ENCODE measurements at places on chromosomes 1 and 21.

- DNase-seq, result no peak
These were observed 569.3 kb upstream of the NEGR1 start for GRCh38 chr1:72851597-72851996.

DNA sequence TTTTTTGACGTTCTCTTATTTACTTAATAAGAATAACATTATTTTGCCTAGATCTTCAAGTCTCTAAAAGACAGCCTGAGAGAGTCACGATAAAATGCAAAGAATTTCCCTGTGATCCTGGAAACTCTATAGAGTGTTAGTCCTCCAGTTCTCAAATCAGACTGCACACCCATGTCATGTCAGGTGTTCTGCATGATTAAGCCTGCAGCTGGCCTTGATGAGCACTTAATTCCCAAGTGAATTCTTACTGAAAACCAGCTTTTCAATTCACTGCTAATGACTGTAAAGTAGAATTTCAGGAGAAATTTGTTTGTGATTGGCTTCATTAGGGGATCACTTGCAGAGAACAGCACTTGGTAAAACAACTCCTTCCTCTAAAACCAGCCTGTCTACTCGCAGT lies 41.9 kb downstream of the CHML start:
- DNase-seq, result no peak

DNA sequence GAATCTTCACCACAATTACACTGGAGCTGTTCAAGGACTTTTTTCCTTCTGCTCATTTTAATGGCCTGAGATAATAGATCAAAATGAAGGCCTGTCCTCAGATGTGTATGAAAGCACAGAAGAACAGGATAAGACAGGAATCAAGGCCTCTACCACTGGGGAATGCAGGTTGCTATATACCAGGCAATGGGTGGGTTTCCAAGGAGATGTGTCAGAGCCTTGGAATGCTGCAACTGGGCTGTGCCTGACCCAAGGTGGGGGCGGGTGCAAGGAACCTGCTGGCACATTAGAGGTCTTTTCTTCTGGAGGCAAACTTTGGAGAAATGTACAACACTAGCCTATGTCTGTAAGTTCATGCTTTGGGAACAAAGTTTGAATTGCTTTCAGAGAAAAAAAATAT lies 21.7 kb upstream of the LAMC2 start:
- no peak for DNase-seq

GRCh38 chr1:64519901-64520300 lies 50.0 kb downstream of the CACHD1 start:
- DNase-seq, result no peak

DNA sequence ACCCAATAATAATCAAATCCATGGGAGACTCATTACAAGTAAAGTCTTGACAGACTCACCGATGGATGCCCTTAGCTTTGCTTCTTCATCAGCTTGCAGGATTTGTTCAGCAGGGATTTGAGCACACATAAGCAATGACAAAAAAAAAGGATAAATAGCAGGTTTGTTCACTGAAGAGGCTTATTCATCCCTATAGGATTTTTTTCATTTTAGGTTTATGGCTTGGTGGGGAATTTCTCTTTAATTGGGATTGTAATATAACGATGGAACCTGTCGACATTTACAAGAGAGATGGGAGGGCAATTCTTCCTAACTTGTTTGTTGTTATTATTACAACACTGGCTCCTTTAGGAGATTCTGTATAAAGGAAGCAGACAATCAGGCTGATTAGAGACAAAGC lies 649.1 kb upstream of the PLXNA2 start:
- no peak for DNase-seq

GRCh38 chr1:67860776-67861175 lies 27.5 kb upstream of the GNG12 start:
- DNase-seq, result no peak

GRCh38 chr1:150596095-150596892 lies 16.9 kb upstream of the MCL1 start:
- peak; percentile 4 for DNase-seq

DNA sequence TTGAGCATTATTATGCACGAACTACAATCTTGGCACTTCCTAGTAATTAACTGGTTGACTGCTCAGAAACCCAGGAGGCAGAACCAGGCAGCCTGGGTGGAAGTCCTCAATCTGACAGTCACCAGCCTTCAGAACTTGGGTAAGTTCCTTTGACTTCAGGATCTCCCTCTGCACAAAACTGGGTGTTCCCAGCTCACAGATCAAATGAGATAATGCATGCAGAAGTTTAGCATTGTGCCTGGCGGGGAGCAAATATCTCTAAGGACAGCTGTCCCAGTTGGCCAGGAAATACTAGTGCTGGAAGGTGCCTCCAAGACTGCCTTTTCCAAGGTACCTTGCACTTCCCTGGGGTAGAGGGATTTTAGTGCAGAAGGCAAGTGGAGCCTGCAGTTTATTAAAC lies 294.8 kb downstream of the PCP4 start:
- no peak for DNase-seq

- peak; percentile 16 for DNase-seq
These were observed 26.9 kb downstream of the OR6Y1 start for GRCh38 chr1:158527190-158527815.

GRCh38 chr1:29906927-29907326 lies 670.6 kb downstream of the PTPRU start:
- DNase-seq, result no peak

DNA sequence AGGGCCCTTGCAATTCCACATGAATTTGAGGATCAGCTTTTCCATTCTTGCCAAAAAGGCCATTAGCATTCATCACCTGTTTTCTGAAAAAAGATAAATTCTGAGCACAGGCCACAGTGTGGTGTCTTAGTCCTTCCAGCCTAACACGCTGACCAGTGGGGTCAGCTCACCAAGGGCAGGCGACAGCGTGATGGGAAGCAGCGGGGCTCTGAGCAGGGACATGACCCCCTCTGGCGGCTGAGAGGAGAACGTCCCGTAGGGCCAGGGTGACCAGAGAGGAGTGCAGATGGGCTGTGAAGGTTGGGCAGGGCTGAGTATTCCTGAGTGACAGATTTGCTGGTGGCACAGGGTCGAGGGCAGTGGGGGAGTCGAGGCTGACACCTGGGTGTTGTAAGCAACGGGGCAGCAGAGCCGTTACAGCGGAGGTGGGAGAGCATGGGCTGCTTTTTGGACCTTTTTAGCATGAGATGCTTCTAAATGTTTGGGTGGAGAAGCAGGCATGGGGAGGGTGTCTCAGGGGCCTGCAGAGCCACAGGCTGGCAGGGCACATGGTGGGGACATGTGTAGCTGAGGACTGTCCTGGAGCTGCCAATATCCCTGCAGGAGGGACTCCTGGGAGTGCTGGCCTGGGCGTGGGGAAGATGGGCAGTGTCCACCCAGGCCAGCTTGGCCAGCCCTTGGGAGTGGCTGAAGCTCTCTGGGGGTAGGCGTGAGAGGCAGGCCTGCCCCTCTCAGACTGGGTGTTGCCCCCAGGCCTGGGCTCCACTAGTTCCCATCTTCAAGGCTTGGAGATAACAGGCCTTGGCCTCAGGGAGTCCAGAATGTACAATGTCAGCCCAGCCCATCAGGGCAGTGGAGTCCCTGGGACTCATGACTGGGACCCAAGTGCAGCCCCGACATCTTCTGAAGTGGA lies 8.6 kb upstream of the CALML6 start:
- DNase-seq, result peak; percentile 76

DNA sequence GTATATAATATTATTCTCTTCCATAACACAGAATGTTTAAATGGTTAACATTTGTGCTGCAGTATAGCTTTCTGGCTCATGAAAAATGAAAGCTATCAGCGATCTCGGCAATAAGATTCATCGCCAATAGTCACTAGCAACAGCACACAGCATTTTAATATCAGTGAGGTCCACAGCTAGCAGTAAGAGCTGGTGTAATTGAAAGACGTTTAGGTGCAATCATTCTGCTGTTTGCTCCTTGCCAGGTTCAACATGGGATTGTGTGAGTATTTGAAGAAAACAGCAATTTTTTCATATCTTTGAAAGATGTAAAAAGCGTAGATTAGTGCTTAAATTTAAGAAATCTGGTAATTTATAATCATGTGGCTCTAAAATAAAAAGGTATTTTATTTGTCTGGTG lies 20.1 kb downstream of the PRKACB start:
- DNase-seq, result no peak

DNA sequence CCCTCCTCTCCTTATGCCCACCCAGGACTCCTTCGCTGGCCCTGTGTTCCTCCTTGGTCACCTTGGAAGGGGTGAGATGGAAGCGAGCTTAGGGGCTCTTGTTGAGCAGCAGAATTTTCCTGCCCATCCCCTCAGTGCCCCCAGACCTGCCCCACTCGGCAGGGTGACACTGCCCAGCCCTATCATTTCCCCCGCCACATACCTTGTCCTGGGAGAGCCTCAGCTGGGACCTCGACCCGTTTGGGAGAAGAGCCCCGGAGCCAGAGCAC lies 1.4 kb upstream of the FNDC5 start:
- no peak for DNase-seq

DNA sequence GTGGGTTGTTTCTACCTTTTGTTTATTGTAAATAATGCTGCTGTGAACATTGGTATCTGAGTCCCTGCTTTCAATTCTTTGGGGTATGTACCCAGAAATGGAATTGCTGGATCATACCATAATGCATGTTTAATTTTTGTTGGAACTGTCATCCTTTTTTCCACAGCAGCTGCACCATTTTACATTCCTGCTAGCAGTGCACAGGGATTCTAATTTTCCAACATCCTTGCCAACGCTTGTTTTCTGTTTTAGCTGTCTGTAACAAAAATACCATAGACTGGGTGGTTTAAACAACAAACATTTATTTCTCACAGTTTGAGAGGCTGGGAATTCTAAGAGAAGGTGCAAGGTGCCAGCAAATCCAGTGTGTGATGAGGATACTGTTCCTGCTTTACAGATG lies 65.1 kb downstream of the RAVER2 start:
- no peak for DNase-seq

- no peak for DNase-seq
These were observed 22.8 kb downstream of the DHRS3 start for GRCh38 chr1:12594966-12595756.

GRCh38 chr1:236687273-236687672 lies 974 bp downstream of the ACTN2 start:
- DNase-seq, result no peak

DNA sequence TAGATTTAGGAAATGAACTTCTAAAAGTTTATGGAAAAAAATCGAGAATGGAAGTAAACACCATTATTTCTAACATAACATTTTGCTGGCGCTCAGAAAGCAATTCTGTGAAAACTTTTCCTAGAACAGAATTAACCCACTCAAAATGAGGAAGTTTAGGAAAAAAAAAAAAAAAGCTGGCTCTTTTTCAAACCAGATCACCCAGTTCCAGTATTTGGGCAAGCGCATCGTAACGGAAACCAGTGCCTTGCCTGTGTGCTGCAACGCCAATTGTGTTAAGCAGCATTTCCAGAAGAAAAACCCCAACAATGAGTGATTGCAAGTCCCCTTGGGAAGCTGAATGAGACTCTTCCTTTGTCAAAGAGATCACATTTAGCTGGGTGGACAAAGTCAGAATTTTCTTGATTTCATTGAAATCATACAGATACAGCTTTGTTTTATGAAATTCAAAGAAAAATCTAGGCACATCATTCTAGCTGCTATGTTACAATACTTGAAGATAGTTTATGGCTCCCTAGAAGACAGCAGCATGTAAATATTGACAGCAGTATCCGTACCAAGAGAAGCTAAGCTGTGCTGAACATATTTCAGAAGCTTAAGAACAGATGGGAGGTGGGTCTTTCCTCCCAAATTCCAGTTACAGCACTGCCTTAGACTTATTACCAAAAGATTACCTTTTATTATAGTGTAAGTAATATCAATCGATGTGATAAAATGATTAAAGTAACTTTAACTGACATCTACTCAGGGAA lies 113.4 kb downstream of the ERG start:
- no peak for DNase-seq

GRCh38 chr1:55214934-55215193 lies 300 bp downstream of the USP24 start:
- DNase-seq, result no peak

- DNase-seq, result no peak
These were observed 15.5 kb downstream of the CHI3L2 start for GRCh38 chr1:111242805-111243523.

GRCh38 chr21:30227633-30228404 lies 11.9 kb upstream of the CLDN8 start:
- no peak for DNase-seq

- DNase-seq, result peak; percentile 25
These were observed 130.4 kb downstream of the DYRK1A start for GRCh38 chr21:37496972-37497371.

DNA sequence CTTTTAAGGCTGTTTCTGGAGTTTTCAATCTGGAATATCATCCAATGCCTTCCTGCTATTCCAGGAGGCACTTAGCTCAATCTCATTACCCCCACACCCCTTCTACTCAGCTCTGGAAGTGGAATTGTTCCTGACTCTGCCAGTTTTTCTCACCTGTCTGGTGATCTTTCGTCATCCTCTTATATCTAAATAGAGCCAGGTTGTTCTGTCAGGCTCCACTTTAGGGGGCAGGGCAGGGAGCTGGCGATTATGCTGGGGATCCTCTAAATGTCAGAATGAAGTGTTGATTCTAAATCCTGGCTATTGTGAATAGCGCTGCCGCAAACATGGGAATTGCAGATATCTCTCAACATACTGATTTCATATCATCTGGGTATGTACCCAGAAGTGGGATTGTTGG lies 63.6 kb upstream of the ETV3 start:
- no peak for DNase-seq

GRCh38 chr1:8026976-8027747 lies 1.1 kb upstream of the ERRFI1 start:
- DNase-seq, result no peak

DNA sequence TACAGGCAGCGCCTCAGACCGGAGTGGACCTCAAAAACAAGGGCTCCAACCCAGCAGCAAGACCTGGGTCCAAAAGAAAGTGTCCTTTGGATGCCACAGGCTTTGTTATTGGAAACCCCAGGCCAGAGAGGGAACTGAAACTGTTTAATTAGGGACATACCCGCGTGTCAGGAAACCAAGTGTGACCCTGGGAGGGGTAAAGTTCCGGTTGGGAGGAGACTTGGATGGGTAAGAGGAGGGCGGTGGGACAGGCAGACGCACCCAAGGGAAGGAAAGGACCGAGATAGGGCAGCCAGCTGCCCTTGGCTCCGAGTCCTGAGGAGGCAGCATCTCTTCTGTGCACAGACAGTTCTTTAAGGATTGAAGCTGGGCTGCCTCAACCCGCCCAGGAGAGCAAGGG lies 71.4 kb downstream of the CDC7 start:
- no peak for DNase-seq

- DNase-seq, result no peak
These were observed 76.1 kb upstream of the CNIH3 start for GRCh38 chr1:224539971-224540370.

GRCh38 chr1:155982106-155982505 lies 3.8 kb upstream of the ARHGEF2 start:
- DNase-seq, result no peak

DNA sequence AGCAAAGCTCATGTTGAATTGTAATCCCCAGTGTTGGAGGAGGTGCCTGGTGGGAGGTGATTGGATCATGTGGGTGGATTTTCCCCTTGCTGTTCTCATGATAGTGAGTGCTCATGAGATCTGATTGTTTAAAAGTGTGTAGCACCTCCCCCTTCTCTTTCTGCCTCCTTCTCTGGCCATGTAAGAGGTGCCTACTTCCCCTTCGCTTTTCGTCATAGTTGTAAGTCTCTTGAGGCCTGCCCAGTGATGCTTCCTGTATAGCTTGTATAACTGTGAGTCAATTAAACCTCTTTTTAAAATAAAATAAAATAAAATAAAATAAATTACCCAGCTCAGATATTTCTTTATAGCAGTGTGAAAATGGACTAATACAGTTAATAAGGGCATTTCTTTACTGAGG lies 1025.7 kb downstream of the PLA2G4A start:
- no peak for DNase-seq

All from CD4-positive, alpha-beta T cell treated with Interleukin-17A for 1 hour (primary cell).